Fibroblast of mammary gland (primary cell): ENCODE measurements at places on chromosomes 2 and 18.

DNA sequence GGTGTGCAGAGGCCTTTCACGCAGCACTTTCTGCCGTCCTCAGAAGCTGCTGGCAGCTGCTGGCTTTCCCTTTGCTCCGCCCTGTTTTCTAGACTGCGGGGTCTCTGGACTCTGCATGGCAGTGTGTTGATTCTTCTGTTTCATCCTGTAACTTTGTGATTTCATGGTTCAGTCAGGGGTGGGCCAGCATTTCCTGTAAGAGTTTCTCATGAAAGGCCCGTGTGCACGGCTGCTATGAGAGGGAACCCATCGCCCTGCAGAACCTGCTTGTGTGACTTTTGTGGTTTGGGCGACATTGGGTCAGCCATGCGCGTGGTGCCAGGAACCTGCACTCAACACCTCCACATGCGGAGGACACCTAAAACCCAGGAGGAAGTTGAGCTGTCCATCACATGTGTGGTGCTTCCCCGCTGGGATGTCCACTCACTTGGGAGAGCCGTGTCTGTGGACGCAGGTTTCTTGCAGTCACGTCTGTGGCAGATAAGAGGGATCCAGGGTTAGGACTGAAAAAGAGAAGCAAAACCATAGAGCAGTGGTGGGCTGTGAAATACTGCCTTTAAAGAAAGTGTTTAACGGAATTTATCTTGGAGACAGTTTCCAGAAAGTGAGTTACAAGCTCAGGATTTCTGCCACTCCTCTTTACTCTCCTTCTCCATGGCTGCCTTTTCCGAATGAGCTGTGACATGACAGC is 167.3 kb upstream of the ALKAL2 start:
- no peak for DNase-seq

GRCh38 chr18:23567671-23568070 is 18.6 kb downstream of the NPC1 start:
- no peak for DNase-seq

- peak; percentile 90 for DNase-seq
Observed at GRCh38 chr18:62979176-62979575, 263.8 kb downstream of the PHLPP1 start.

DNA sequence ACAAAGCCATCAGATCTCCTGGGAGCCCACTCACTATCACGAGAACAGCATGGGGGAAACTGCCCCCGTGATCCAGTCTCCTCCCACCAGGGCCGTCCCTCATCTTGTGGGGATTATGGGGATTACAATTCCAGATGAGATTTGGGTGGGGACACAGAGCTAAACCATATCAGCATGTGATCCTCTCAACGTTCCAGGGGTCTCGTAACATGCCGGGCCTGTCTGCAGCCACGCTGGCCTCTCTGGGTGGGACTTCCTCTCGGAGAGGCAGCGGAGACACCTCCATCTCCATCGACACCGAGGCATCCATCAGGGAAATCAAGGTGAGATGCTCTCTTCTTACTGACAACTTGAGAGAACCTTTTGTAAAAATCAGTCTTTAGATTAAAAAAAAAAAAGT is 49.6 kb upstream of the RBM44 start:
- DNase-seq: no peak

DNA sequence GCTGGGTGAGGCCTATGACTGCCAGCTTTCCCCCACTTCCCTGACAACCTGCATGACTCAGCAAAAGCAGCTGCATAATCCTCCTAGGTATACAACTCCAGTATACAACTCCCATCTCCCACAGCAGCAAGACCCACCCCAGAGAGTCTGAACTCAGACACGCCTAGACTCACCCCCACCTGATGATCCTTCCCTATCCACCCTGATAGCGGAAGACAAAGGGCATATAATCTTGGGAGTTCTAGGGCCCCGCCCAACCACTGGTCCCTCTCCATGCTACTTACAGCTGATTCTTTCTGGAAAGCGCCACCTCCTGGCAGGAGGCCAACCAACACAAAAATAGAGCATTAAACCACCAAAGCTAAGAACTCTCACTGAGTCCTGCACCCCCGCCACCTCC is 296.5 kb downstream of the DCC start:
- DNase-seq: no peak

- DNase-seq: no peak
Observed at GRCh38 chr2:135528006-135528405, 3.0 kb downstream of the ZRANB3 start.

DNA sequence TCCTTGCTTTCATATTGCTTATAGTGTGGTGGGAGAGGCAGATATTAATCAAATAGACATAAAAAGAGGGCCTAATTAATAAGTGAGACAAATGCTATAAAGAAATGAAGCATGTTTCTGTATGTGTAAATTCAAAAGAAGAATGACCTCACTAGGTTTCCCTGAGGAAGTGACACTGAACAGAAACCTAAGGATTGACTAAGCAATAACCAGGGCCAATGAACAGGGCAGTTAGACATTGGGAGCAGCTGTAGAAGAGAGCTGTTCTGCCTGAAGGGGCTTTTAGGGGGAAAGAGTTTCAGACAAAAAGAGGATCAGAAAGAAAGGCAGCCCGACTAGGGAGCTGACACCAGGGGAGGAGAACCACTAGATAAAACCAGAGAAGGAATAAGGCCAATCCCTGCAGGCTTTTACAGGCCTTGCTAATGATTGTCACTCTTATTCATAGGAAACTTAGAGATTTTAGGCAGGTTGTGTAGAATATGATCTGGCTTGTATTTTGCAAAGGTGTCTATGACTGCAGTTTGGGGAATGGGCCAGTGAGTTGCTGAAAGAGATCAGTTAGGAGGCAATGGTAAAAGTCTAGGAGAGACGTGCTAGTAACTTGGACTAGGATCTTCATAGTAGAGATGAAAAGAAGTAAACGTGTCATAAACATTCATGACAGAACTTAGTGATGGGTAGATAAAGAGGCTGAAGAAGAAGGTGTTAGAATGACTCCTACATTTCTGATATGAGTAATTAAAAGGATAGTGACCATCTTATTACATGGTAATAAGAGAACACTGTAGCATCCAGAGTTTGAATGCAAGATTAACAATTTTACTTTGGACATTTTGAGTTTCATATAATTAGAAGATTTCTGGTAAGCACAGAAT is 26.8 kb upstream of the NABP1 start:
- peak; percentile 28 for DNase-seq

GRCh38 chr2:121919803-121920202 is 164.4 kb downstream of the TSN start:
- no peak for DNase-seq

GRCh38 chr2:151053661-151053990 is 208.0 kb downstream of the RBM43 start:
- DNase-seq: peak; percentile 58

GRCh38 chr2:98669675-98670074 is 61.3 kb downstream of the MGAT4A start:
- peak; percentile 20 for DNase-seq

- no peak for DNase-seq
Observed at GRCh38 chr2:197890168-197890567, 85.8 kb downstream of the PLCL1 start.

- DNase-seq: peak; percentile 93
Observed at GRCh38 chr2:160427629-160428404, 65.8 kb downstream of the RBMS1 start.

DNA sequence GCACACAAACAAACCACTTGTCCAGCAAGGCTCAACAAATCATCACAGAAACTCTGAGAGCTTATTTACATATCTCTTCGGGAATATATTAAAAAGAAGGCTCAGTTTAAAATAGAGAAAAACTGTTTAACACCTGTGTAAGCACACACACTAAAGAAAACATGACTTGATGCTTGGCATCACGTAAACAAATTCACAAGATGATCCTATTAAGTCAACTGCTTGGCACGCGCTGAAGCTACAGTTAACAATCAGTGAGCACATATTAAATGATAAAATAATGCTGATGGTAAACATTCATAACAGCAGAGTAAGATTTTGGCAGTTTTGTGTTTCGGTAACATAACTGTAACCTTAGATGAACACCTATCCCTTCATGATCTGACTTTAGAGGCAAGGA is 4.3 kb upstream of the HES6 start:
- DNase-seq: no peak

- DNase-seq: no peak
Observed at GRCh38 chr2:39470580-39470979, 33.5 kb upstream of the MAP4K3 start.

- DNase-seq: no peak
Observed at GRCh38 chr18:78976765-78977636, 2.6 kb upstream of the SALL3 start.

DNA sequence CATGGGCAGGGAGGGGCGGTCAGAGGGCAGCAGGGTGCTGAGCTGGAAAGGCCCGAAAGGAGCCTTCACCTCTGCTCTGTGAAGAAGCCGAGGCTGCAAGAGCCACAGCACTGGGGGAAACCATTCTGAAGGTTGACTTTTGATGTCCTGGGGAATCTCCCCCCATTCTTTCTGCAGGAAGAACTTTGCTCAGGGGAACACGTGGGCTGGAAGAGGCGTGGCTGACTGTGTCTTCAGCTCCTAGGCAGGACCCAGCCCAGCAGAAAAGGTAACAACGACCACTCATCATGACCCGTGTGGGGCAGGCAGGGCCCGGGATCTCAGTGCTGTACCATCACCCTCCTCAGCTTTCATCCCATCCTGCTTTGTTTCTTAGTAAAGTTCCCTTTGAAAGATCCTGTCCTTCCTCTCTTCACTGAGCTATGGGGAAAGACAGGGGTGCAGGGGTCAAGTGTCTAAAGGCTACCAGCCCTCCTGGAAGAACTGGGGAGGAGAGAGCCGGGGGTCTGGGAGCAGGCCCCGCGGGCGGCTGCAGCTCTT is 312.7 kb downstream of the CELF4 start:
- DNase-seq: no peak

DNA sequence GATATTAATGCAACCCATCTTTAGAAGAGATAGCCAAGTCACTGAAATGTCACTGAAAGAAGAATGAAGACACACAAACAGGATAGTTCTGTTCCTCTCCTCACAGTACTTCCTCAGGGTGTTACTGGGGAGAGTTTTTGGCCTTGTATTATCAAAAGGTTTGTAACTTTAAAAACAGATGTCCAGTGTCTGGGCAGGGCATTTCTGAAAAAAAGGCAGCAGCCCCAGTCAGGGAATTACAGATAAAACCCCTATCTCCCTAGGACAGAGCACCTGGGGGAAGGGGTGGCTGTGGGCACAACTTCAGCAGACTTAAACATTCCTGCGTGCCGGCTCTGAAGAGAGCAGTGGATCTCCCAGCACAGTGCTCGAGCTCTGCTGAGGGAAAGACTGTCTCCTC is 30.8 kb downstream of the LANCL1 start:
- DNase-seq: no peak

DNA sequence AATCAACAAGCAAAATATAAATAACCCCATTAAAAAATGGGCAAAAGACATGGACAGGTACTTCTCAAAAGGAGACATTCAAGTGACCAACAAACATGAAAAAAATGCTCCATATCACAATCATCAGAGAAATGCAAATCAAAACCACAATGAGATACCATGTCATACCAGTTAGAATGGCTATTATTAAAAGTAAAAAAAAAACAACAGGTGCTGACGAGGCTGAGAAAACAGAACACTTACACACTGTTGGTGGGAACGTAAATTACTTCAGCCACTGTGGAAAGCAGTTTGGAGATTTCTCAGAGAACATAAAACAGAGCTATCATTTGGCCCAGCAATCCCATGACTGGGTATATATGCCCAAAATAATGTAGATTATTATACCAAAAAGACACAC is 69.1 kb downstream of the CWC22 start:
- no peak for DNase-seq
